ENCODE measurements at places on chromosomes 5 and 9. TPM values are rescaled to one million over a fixed set of nuclear protein-coding genes. Genes with fewer than 3 reads are reported as not detected.

TMEM252 gene
- not detected for total RNA-seq

KCNIP1 gene
- 1.0 TPM for total RNA-seq

NEUROG1 gene
- total RNA-seq = not detected

CD14 gene
- 119 TPM for total RNA-seq

WDR31 gene
- 3.6 TPM for total RNA-seq

CNTNAP3 gene
- total RNA-seq = 14.4 TPM

CCDC192 gene
- not detected for total RNA-seq

INSL4 gene
- total RNA-seq = not detected

GLRA1 gene
- total RNA-seq = not detected

IFNA21 gene
- not detected for total RNA-seq

CMYA5 gene
- 132 TPM for total RNA-seq

IPPK gene
- 5.8 TPM for total RNA-seq

C7 gene
- 447 TPM for total RNA-seq

HNRNPK gene
- 462 TPM for total RNA-seq

SSNA1 gene
- 75.0 TPM for total RNA-seq

VLDLR gene
- total RNA-seq = 11.7 TPM
